Activated T-helper 1 cell treated with Interleukin-2 at 50 U/mL for 16 hours (primary cell): ENCODE measurements at places on chromosomes 5 and 9.

- no peak for DNase-seq
Measured at GRCh38 chr5:145858959-145859358, 13.9 kb downstream of the GRXCR2 start.

- DNase-seq, result no peak
Measured at GRCh38 chr9:130745210-130745800, 51.7 kb downstream of the EXOSC2 start.

DNA sequence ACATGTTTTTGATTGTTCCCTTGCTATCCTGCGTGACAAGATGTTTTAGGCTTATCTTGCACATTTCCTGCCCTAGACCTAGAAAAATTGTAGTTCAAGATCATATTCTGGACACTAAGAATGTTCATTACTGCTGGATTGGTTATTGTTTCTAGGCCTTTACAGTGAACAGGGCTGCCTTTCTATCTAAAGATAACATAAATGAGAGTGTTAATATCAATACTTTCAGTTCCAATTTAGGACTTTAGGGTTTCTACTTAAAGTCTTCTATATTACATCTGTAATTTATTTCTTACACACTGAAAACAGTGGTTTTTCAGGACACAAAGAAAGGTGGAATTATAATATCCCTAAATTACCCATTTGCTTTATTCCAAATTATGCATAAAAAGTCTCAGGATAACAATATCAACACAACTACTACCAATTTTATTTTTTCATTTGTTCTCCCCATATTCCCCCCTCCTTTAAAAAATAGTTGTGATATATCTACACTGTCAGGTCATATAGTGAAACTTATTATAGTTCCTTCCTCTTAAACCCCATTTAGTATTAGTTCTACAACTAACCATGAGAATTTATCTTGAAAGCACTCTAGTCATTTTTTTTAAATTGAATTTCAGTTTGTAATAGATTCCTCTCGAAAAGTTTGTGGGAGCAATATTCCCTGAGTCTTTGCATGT, 293.9 kb upstream of the RIOK2 start:
- DNase-seq, result no peak

DNA sequence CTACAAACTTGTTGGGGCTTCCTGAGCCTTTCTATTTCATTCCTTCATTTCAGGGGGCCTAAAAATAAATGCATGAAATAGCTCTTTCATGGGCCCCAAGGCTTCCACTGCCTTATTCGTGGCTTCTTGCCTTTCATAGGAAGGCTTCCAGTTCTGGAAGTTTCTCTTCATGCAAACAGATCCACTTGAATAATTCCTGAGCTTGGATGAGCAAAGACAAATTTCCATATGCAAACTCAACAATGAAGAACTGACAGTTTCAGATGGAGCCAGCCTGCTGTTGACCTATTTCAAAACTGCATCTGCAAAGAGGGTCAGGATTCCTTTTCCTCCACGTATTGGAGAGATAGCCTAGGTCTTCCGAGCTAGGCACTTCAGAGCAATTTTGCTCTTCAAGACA, 142.1 kb downstream of the MLLT3 start:
- no peak for DNase-seq

GRCh38 chr9:121494192-121494591, 5.5 kb downstream of the GGTA1 start:
- no peak for DNase-seq

GRCh38 chr5:180160215-180160614, 48.8 kb downstream of the RASGEF1C start:
- no peak for DNase-seq

DNA sequence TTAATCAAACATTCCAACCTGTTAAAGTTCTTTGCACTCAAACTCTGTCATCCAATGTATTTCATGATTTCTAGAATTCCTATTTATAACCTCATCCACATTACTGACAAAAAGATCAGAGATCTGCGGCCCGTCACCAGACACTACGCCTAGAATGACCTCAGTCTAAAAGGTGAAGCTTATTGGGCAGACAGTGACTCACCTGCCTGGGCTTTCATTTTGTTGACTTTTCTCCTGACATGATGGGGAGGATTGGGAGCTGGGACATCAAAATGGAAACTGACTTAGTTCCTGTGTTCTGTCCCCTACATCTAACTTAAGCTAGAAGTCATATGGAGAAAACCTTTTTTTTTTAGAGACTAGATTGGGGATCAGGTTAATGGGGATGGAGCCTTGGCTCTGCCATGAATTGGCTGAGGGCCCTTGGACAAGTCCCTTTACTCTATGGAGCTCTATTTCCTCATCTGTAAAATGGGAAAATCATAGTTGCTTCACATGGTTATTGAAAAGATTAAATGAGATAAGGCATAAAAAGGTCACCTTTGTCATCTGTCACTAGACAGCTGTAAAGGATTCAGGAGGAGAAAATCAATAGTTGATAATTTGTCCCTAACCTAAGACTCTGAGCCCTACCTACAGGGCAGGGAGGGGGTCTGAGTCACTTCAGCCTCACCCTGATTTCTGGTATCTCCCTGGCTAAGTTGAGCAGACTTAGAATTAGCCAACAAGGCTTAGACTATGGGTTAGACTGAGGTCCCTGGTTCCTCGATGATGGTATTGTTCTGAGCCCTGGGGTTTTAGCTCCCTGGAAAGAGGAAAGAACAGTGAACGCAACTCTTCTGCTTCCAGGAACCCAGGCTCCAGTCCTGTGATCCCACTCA, 224.8 kb upstream of the TBC1D2 start:
- no peak for DNase-seq

DNA sequence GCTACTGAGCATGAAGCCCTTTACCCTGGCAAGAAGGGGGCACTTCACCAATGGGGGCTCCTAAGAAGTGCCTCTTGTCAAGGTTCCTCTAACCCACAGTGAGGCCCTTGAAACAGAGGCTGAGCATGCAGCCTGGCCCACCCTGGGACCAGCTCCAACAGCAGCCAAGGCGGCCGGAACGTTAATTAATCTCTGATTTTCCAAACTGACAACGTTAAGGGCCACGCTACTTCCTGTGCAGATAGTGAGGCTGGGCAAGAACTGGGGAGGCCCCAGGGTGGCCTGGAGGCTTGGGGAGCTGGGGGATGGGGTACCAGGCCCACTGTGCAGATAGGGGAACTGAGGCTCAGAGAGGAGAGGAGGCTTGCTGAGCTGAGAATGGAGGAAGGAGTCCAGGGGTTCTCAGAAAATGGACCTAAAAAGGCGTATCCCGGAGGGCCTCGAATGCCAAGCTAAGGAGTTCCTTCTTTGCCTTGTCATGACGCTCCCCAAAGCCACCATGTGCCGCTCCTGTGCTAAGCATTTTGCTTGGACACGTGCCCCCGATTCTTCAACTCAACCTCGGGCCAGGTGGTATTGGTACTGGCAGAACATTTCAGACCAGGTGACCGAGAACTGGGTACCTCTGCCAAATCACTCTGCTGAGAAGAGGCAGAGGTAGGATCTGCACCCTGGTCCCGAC, 72.0 kb upstream of the STXBP1 start:
- no peak for DNase-seq

DNA sequence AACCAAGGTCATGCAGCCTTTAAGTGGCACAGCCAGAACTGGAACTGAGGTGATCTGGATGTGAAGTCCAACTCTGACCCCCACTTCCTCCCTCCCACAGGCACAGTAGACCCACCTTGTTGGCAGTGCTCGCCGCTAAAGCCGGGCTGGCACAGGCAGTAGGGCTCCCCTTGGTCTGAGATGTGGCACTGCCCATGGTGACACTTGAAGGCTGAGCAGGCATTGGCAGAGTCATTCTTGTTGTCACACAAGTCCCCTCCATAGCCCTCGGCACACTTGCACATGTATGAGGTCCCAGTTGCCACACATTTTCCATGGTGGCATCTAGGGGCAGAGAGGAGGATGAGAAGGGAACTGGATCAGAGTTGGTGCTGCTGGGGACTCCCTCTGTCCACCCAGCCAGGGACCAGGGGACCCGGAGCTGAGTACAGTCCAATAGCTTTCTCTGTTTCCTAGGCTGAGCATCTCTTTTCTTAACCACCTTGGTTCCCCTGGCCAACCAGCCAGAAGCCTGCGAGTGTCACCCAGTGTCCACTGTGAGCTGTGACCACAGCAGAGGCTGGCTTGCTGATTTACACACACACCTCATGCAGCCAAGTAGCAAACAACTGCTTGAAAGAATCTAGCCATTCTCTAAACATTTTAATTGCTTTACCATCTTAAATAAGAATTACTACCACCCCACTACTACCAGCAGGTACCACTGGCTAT, 90.7 kb upstream of the PANK3 start:
- no peak for DNase-seq

GRCh38 chr5:54480296-54480695, 24.8 kb downstream of the HSPB3 start:
- DNase-seq, result no peak

DNA sequence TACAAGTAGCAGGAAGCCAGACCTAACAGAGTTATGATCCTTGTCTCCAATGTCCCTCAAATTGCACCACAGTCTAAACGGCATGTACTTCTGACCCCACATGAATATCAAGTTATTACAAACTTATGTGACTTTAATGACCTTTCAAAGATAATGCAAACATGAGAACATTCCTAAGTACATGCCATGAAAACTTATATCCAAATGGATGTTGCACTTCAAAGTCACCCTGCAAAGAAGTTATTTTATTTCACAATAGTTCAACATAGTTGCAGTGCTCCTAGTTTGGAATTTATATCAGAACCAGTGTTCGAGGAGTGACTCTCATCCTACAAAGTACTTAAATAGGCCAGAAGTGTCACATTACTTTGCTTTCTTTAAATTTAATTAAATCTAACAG, 41.2 kb upstream of the ITGA1 start:
- no peak for DNase-seq

DNA sequence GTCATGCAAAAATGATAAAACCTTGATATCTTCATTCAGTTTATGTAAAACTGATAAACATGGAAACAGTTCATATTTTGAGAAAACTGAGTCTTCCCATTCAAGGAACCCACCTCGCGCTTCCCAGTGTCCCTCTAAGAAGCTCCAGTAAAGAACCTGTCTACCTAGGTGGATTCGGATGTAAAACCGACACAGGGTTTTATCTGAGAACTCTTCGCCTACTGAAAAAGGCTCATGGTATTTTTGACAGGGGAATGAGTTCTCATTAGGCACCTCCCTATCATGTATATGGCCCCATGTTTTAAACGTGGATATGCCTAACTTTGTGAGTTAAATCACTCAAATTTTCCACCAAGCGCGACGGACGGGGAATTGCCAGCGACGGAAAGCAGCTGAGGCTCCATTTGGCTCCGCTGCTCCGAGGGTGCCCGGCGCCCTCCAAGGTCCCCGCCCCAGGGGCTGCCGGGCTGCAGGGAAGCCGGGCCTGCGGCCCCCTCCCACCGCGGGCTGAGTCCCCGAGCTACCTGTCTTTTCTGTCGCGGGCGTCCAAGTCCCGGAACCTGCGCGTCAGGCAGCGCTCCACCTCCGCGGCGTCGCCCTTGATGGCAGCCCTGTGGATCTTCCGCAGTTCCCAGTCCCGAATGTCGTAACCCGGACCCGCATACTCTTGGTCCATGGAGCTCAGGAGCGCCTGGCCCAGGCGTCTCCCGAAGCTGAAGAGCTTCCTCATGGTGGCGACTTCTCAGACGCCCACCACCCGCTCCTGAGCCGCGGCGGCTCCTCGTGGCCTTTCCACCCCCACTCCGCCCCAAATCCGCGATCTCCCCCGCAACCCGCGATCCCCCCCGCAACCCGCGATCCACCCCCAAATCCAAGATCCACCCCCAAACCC, 594 bp downstream of the ANKRD18A start:
- no peak for DNase-seq

DNA sequence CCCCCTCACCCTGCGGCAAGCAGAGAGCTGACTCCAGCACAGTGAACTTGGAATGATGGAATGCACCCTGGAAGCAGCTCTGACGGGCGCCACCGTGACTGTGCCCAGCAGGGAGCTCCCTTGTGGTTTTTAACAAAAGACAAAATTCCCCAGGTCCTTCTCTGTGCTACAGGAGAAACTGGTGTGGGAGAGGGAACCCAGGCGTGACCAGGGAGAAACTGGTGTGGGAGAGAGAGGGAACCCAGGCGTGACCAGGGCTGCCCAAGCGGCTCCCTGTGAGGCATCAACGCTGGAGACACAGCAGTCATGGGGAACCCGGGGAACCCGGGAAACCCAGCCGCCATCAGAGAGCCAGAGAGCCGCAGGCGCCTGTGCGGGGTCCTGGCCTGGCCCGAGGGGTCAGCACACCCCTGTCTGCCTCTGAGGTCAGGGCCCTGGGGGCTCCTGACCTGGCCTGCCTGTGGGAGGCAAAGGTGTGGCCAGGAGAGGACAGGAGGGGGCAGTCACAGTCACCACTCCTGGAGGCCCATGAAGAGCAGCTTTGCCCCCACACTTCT, 3.1 kb upstream of the AHRR start:
- no peak for DNase-seq

DNA sequence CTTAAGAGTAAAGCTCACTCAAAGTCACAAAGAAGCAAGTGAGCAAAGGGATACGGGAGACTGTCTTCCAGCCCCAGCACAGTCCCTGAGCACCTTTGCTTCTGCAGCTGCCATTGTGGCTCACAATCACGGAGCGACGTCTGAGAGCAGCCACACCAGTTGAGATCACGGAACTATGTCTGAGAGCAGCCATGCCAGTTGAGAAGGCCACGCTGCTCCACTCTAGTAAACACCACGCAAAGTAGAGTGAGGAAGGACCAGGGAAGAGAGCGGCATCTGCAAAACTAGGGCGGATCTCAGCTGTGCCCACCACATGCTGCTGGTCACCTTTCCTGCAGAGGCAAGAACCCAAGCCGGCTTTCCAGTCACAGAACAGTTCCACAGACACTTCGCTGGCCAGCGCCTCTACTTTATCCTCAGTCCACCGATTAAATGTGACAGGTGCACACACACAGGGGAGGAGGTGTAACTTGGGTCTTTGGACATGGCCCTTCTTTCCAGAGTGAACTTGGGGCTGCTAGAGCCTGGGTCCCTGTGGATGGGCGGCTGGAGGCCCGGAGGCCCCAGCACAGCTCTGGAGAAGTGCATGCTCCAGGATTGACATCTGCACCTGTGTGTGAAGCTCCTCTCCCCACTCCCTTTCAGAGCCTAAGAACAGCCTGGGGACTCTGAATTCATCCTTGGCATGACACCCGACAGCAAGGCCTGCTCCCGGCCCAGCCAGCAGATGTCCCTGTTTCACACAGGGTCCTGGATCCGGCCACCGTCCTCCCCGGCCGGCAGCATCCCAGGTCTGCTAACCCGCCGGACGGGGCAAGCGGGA, 324.9 kb upstream of the IRX4 start:
- DNase-seq, result no peak

- no peak for DNase-seq
Measured at GRCh38 chr5:124516567-124516966, 229.9 kb downstream of the ZNF608 start.

DNA sequence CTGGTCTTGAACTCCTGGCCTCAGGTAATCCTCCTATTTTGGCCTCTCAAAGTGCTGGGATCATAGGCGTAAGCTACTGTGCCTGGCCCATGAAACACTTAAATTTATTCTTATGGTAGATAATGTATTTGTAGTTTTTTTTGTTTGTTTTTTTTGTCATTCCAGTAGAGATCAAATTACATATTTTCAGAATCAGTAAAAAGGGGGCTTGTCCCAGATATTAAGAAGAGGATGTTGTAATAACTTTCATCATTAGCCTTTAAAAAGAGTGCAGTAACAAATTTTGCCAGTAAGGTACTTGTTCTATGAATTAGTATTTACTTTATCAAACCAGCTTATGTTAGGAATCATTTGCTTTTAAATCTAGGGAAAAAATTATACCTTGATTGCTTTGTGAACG, 42.6 kb downstream of the GAPVD1 start:
- DNase-seq, result no peak
